Mesangial cell (primary cell): ENCODE measurements at places on chromosomes 12 and 14. TPM values are rescaled to one million over a fixed set of nuclear protein-coding genes. Genes with fewer than 3 reads are reported as not detected.

APOF gene
- total RNA-seq, result not detected in 2 replicates

LPAR5 gene
- 2.1 and 3.0 TPM in 2 replicates for total RNA-seq

SDR9C7 gene
- not detected in 2 replicates for total RNA-seq

PIWIL1 gene
- total RNA-seq, result not detected in 2 replicates

HNF1A gene
- 0.25 TPM in 1 of 2 replicates, not detected in the other for total RNA-seq

KIF21A gene
- 9.3 and 12.1 TPM in 2 replicates for total RNA-seq

RNASE7 gene
- total RNA-seq, result not detected in 2 replicates

ERO1A gene
- total RNA-seq, result 33.6 and 65.0 TPM in 2 replicates

EIF2S3B gene
- 0.38 and 5.4 TPM in 2 replicates for total RNA-seq

KSR2 gene
- total RNA-seq, result 0.33 and 0.63 TPM in 2 replicates

STYK1 gene
- total RNA-seq, result 0.25 and 1.3 TPM in 2 replicates

CLECL1 gene
- total RNA-seq, result not detected in 2 replicates
